ENCODE measurements at places on chromosomes 1 and 21.

DNA sequence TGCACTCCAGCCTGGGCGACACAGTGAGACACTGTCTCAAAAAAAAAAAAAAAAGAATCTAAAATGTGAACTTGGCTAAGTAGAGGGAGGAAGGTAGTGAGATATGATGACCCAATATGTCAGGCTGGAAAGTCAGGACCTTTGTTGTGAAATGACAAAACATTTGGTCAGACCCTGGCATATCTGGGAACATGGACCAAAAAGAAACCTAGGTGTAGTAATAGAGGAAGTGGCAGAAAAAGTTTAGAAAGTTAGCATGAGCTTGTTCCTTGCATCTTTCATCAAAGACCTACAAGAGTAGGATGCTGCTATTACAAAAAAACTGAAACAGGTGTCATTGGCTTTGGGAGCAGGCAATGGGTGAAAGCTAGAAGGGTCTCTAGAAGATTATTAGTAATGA lies 7.3 kb upstream of the S100A3 start:
- H3K27ac ChIP-seq, result no peak overlapping the region
- no peaks in the 10 kb centered on the region for H3K4me1 ChIP-seq
- no peak overlapping the region for H3K4me3 ChIP-seq
- H3K27me3 ChIP-seq, result no peaks in the 10 kb centered on the region

- H3K27me3 ChIP-seq, result no peaks in the 10 kb centered on the region
- no peak overlapping the region for H3K4me3 ChIP-seq
- DNase-seq, result no peak
- H3K27ac ChIP-seq, result no peak overlapping the region
- no peaks in the 10 kb centered on the region for H3K36me3 ChIP-seq
These were observed 10.7 kb downstream of the ADAMTS5 start for GRCh38 chr21:26956216-26956615.

- DNase-seq, result peak; percentile 94
- H3K4me3 ChIP-seq, result peak overlapping the region; percentile 6
- H3K36me3 ChIP-seq, result no peaks in the 10 kb centered on the region
- no peak overlapping the region for H3K27ac ChIP-seq
- peaks cover 69% of the 10 kb centered on the region for H3K4me1 ChIP-seq
These were observed 90.5 kb downstream of the EDEM3 start for GRCh38 chr1:184664042-184664660.

- no peaks in the 10 kb centered on the region for H3K4me1 ChIP-seq
- DNase-seq, result no peak
- no peak overlapping the region for H3K4me3 ChIP-seq
- H3K27me3 ChIP-seq, result no peaks in the 10 kb centered on the region
- H3K27ac ChIP-seq, result no peak overlapping the region
- H3K36me3 ChIP-seq, result no peaks in the 10 kb centered on the region
These were observed 20.7 kb upstream of the HRNR start for GRCh38 chr1:152244576-152245273.

- H3K27ac ChIP-seq, result no peak overlapping the region
- H3K4me1 ChIP-seq, result peaks cover 5% of the 10 kb centered on the region
- H3K36me3 ChIP-seq, result no peaks in the 10 kb centered on the region
- no peak for DNase-seq
These were observed 91.1 kb downstream of the KCNN3 start for GRCh38 chr1:154778944-154779343.

DNA sequence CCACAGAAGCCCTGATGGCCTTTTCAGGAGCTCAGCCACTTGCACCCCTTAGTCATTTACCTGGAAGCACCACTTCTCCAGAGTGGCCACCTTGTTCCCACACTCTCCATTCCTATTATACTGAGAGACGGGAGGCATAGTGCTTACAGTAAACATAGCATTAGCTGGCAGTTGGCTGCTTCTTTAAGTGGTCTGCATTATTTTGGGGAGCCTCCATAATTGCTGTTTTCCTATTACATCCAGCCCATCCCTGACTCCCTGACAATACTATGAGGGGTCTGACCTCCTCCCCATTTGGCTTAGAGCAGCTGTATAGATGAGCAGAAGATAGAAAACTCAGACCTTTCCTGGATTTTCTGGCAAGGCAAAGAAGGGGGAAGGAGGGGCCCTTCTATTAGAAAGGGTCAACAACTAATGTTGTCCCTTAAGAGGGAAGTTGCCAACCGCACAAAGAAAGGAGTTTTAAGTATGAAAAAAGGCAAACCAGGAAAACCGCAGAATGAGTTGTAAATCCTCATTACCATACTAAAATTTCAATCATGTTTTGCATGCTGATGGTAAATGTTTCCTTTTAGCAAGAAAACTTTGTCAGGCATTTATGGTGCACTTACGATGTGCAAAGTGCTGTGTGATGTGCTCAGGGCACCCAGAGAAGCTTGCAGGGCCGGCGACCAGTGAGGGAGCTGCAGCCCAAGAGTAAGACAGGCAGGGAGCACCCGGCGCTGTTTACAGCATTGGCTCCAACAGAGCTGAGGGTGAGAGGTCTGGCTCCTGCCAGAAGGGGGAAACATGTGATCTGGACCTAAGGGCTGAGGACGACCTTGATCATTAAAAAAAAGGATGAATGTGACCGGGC lies 167.3 kb downstream of the ZZZ3 start:
- peaks cover 18% of the 10 kb centered on the region for H3K4me1 ChIP-seq
- H3K27ac ChIP-seq, result peak overlapping the region; percentile 95
- peak; percentile 65 for DNase-seq
- H3K27me3 ChIP-seq, result no peaks in the 10 kb centered on the region
- peak overlapping the region; percentile 7 for H3K4me3 ChIP-seq

DNA sequence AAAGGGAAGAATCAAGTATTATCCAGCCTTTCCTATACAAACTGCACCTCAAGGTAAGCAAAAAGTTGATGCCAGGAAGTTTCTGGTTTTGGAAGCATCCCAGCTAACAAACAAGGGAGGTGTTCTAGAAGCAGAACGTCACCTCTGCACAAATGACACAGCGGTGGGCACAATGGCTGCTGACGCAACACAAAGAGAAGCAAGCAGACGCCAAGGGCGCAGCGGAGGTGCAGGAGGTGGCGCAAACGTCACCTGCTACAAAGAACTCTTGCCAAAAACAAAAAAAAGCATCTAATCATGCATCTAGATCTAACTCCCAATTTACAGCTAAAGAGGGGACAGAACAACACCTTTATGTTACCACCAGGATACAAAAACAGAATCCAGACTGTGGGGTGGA lies 88.5 kb downstream of the NPHP4 start:
- no peak for DNase-seq
- no peak overlapping the region for H3K27ac ChIP-seq
- H3K36me3 ChIP-seq, result no peaks in the 10 kb centered on the region
- no peaks in the 10 kb centered on the region for H3K4me1 ChIP-seq
- no peak overlapping the region for H3K4me3 ChIP-seq

GRCh38 chr1:229068270-229068987 lies 202.5 kb upstream of the RAB4A start:
- H3K4me3 ChIP-seq, result no peak overlapping the region
- peaks cover 14% of the 10 kb centered on the region for H3K4me1 ChIP-seq
- no peaks in the 10 kb centered on the region for H3K27me3 ChIP-seq
- DNase-seq, result no peak
- H3K27ac ChIP-seq, result no peak overlapping the region

DNA sequence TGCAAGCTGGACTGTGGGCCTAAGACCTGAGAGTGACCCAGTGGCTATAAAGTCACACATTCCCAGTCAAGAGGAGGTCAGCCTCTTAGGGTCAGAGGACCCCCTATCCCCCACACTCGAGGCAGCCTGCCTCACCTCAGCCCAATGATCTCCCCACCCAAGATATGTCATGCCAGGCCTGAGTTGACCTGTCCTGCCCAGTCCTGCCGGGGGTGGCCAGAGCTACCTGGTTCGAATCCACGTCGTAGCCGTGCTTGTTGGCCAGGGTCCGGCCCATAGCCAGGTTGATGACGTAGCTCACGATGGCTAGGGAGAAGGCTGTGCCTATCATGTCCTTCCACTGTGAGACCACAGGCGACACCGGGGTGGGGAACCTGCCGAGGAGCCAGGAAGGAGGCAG lies 15.6 kb downstream of the SLC26A9 start:
- no peaks in the 10 kb centered on the region for H3K27me3 ChIP-seq

DNA sequence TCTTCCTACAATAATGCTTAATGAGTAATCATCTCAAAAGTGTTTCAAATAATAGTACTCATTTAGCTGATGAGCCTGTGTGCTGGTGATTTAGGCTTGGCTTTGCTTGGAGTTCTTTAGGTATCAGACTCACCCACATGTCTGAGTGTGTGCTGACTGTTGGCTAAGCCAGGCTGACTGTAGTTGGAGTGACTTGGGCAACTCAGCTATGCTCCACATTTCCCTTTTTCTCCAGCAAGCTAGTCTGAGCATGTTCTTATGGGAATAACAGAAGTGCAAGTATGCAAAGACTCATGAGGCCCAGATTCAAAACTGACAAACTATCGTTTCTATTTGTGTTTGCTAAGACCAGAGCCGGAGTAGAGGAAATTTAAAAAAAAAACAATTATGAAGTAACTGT lies 99.0 kb upstream of the ADGRL4 start:
- no peak for DNase-seq
- H3K27ac ChIP-seq, result no peak overlapping the region
- no peaks in the 10 kb centered on the region for H3K27me3 ChIP-seq
- H3K4me1 ChIP-seq, result no peaks in the 10 kb centered on the region
- H3K4me3 ChIP-seq, result no peak overlapping the region
- no peaks in the 10 kb centered on the region for H3K36me3 ChIP-seq

All from neural progenitor cell (in vitro differentiated cells).